ENCODE measurements at places on chromosomes 12 and 14. TPM values are rescaled to one million over a fixed set of nuclear protein-coding genes. Genes with fewer than 3 reads are reported as not detected.

Gene ALDH2
- total RNA-seq: not detected

Gene IL22
- not detected for total RNA-seq

Gene CRY1
- 12.3 TPM for total RNA-seq

Gene INHBE
- total RNA-seq: 1.0 TPM

- DNase-seq: no peak
These were observed 15.8 kb downstream of the CCND2 start for GRCh38 chr12:4289231-4289878.

GRCh38 chr12:43288671-43289425, 263.2 kb downstream of the ADAMTS20 start:
- DNase-seq: no peak

DNA sequence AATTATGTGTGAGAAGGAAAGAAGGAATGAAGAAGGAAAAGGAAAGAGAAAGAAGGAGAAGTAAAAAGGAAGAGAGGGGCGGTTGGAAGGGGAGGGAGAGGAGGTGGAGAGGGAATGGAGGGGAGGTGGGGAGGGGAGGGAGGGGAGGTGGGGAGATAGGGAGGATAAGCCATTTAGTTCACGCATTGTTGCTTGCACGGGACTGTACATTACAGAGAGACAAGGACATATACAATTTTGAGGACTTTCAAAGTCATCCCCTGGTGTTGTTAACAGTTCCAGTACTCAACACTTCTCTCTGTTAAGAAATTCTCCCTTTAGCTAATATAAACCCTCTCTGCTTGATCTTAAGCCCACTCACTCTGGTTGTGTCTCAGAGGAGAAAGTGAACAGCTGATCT, 312.5 kb downstream of the GRIN2B start:
- no peak for DNase-seq

GRCh38 chr12:47944685-47945340, 18.6 kb upstream of the TMEM106C start:
- DNase-seq: peak; percentile 24

GRCh38 chr14:95500772-95501401, 15.6 kb downstream of the SYNE3 start:
- no peak for DNase-seq

- no peak for DNase-seq
These were observed 23.8 kb downstream of the BTG1 start for GRCh38 chr12:92121826-92122225.
